ENCODE measurements at places on chromosomes 16 and 17.

GRCh38 chr17:75720656-75721462 lies at the start of gene ITGB4:
Gene ITGB4 (plus strand): TSS chr17:75721459. CDS start chr17:75724704, 3,245 bp downstream.
- peak; percentile 69 for DNase-seq

GRCh38 chr17:77269696-77270681 lies 129.2 kb downstream of the SEC14L1 start:
- DNase-seq: no peak

DNA sequence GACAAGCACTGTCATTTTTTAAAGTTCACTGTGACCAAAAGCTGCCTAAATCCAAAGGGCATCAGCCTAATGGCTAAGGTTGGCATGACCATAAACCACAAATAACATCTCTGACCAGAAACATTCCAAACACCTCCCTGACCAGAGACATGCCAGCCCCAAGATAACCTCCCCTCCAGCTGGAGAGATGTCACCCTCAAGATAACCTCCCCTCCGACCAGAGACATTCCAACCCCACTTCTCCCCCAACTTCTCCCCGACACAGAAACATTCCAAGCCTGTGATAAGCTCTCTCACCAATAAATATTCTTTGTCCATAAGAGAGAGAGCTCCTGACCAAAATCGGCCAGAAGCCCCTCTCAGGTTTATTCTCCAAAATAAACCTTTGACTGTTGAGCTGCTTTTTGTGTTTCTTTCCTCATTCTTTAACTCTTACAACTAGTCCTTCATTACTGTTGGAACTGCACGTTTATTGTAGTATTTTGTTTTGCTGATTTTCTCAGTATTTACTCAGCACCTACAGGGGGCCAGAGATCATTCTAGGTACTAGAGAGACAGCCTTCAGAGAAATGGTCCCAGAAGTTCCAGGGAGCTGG lies 325.6 kb downstream of the SLC39A11 start:
- no peak for DNase-seq

DNA sequence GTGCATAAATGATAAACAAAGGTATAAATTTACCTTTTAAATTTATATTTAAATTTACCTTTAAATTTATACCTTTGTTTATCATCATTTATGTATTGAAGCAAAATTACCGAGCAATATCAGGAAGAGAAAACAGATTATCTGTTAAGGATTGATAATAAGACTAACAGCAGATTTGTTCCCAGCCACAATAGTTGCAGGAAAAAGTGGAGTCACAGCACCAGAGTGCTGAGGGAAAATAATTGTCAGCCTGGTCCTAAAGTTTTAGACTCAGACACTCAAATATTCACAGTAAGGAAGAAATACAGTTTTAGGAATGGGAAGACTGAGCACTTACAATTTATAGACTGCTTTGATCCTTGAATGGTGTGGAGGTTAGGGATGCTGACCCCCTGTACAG lies 117.2 kb downstream of the MAP2K4 start:
- no peak for DNase-seq

- no peak for DNase-seq
These were observed 18.2 kb upstream of the CBFA2T3 start for GRCh38 chr16:88995194-88995593.

GRCh38 chr16:15598648-15599190 lies 44.2 kb downstream of the MARF1 start:
- DNase-seq: no peak

GRCh38 chr16:68778551-68779231 lies 41.6 kb downstream of the CDH1 start:
- DNase-seq: peak; percentile 82

DNA sequence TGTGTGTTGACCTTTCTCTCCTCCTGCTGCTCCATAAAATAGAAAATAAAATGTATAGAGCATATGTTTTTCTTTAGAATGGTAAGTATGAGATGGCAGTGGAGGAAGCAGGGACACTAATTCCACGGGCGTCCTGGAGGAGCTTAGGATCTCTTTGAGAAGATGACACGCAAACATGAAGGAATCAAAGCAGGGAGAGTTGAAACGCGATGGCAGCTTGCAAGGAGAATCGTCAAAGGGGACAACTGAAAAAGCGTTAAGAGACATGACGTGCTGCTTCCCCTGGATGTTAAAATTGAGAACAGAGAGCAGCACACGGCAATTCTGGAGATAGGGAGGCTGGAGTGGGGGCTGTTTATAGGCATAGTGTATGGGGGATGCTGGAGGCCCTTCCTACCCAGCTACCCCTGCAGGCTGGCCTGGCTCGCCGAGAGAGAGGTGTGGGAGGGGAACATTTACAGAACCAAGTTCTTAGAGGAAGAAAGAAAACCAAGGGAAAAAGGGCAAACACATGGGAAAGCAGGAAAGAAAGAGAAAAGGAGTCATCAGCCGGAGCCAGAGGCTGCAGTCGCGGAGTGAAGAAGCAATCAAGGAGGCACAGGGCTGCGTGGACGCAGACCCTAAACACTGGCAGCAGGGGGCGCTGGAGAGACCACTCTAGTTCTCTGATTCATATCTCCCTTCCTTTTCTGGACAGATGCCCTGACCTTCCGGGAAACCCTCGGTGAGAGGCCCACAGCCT lies 55.8 kb downstream of the MYH13 start:
- no peak for DNase-seq

GRCh38 chr17:71987634-71988033 lies 133.2 kb upstream of the SOX9 start:
- no peak for DNase-seq

Measured in NCI-H146 (cell line).